ENCODE measurements at places on chromosomes 11 and 22.
A peak's percentile ranks its signal among the peaks of the same experiment; 100 is the strongest.

DNA sequence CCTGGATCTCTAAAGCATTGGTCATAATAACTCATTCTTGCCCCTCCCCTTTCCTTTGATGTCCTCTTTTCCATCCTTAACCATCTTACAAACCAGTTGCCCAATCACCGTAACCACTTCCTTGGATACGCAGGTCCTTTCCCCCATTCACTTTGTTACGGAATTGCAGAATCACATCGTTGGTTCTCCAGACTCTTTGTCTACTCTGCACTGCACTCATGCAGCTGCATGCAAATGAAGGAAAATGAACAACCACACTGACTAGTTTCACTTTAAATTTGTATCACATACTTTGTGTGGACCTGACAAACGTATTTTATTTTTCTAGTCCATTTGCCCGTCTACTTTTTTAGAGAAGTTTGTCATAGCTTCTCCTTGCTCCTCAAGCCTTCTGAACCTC, 69.9 kb downstream of the SLC5A12 start:
- peak; percentile 94 for DNase-seq

- no peak for DNase-seq
Measured at GRCh38 chr11:6627762-6628241, 8.6 kb upstream of the TPP1 start.

DNA sequence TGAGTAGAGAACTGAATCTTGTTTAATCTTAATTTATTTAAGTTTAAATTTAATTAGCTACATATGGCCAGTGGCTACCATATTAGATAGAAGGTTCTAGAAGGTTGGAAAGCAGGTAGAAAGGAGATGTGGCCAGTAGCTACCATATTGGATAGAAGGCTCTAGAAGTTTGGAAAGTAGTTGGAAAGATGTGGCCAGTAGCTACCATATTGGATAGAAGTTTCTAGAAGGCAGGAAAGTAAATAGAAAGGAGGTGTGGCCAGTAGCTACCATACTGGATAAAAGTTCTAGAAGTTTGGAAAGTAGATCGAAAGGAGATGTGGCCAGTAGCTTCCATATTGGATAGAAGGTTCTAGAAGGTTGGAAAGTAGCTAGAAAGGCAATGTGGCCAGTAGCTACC, 2.2 kb downstream of the CRYBA4 start:
- no peak for DNase-seq

DNA sequence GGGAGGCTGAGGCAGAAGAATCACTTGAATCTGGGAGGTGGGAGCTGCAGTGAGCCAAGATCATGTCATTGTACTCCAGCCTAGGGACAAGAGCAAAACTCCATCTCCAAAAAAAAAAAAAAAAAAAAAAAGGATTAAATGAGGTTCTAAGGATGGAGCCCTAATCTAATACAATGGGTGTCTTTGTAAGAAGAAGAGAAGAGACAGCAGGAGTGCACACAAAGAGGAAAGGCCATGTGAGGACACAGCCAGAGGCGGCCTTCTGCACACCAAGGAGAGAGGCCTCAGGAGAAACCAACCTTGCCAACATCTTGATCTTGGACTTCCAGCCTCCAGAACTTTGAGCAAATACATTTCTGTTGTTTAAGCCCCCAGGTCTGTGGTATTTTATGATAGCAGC, 66.6 kb upstream of the CECR2 start:
- no peak for DNase-seq

GRCh38 chr11:104366321-104366734, 202.4 kb upstream of the PDGFD start:
- no peak for DNase-seq

GRCh38 chr22:49040111-49040510, 787.6 kb downstream of the BRD1 start:
- DNase-seq = no peak

DNA sequence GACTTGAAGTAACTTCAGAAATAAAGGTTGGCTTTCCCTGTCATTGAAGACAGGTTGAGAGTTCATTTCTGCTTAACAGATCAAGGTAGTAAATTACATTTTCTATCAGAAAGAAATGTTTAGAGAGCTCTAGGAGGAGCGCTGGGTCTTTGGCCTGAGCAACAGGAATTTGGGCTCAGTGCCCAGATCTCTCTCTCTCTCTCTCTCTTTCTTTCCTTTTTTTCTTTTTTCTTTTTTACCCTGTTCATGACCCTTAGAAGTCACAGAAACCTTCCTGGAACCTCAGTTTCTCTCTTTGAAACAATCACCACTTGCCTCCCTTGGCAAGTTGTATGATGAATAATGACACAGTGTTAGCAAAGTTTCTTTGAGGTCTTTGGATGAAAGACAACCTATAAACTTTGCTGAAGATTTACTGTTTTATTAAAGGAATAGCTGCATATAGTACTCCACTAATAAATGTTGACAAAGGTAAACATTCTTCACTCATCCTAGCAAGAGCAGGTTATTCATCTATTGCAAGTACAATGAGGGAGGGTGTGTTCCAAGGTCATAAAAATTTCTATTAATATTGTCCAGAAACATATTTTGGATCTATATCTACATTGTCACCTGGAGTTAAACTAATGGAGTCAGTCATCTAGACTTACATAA, 35.5 kb upstream of the RASSF10 start:
- no peak for DNase-seq

- no peak for DNase-seq
Measured at GRCh38 chr11:74311352-74311926, at the start of gene P4HA3. Gene P4HA3 (minus strand): TSS chr11:74311640. CDS start chr11:74311611, 29 bp downstream.

- DNase-seq = peak; percentile 67
Measured at GRCh38 chr11:93279851-93280347, 50.6 kb upstream of the DEUP1 start.

GRCh38 chr11:129252621-129253020, 60.5 kb upstream of the ARHGAP32 start:
- DNase-seq = peak; percentile 100

- DNase-seq = peak; percentile 91
Measured at GRCh38 chr11:60130496-60130895, 42.0 kb downstream of the MS4A2 start.

DNA sequence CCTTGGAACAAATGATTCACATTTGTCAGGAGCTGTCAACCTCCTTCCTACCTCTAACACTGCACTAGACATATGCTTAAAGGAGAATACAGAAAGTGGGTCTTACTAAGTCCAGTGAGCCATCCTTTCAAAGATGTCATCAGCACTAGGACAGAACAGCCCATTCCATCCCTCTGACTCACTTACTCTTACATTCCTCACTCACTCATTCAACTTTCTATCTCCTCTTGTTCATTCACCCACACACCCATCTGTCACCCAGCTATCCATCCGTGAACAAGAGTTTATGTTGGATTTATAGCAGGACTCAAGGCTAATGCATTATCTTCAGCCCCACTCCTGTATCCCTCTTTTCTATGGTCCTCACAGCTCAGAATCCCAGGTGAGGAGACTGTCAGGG, 9.1 kb downstream of the INSC start:
- DNase-seq = no peak

- DNase-seq = no peak
Measured at GRCh38 chr11:834371-835316, 1.9 kb downstream of the CD151 start.

DNA sequence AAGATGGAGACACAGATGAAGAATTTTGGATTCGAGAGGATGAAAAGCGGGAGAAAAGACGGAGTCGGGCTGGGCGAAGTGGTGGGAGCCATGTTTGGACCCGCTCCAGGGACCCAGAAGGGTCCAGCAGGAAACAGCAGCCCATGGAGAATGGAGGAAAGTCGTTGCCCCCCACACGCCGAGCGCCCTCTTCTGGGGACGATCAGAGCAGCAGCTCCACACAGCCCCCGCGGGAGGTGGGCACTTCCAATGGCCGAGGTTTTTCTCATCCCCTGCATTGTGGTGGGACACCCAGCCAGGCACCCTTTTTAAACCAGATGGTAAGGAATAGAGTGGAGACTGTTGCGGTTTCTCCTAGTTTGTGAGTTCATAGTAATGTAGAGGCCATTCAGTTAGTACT, 22.8 kb upstream of the SLC25A18 start:
- no peak for DNase-seq

DNA sequence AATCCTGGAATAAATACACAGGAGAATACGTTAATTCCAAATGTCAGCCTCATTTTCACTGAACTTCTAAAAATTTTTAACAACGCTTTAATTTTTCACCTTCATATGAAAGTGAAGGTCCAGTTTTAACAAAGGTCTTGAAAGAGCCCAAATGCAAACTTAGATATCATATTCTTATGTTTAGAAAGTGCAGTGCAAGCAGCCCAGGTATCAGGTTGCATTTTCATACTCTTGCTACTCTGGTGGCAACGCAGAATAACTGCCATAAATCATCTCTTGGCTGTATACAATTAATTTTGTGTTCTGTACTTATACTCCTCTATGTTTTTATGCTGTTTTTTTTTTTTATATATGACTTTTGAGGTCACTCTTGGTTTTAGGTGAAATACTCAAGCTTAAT, 496.7 kb upstream of the ARHGAP42 start:
- peak; percentile 13 for DNase-seq

DNA sequence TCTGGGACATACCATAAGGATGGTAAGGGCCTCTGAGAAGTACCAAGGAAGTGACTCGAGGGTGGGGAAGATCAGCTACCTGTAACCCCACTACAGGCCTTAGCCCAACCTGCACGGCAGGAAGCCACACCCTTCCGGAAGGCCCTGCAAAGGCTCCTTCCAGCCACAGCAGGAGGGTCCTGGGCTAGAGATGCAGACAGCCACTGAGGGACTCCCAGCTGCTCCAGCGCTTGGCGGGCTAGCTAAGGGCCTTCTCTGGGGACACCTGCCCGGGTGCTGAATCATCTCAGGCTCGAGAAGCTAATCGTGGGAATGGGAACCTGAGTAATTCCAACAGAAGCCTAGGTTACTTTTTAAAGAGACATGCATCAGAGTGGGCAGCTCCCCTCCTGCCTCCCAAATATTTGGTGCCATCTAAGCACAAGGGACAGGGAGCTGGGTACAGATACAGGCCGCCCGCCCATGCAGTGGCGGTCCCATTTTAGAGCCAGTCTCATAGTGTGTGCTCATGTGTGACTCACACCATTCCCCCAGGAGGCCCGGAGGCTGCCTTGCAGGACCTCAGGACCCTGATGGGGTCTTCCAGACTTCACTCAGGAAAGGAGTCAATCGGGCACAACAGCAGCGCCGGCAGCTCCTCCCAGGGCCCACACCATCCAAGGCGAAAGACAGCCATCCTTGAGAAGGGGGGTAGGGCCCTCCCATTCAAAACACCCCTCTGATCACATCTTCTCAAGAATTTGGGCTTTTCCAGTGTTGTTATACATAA, 8.0 kb downstream of the MYH9 start:
- no peak for DNase-seq

DNA sequence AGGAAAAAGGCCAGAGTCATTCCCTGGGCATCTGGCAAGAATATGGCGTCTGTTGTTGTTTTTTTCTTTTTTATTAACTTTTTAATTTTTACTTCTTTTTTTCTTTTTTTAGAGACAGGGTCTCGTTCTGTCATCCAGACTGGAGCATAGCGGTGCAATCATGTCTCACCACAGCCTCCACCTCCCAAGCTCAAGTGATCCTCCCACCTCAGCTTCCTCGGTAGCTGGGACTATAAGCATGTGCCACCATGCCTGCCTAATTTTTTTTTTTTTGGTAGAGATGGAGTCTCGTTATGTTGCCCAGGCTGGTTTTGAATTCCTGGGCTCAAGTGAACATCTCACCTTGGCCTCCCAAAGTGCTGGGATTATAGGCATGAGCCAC, 54.0 kb upstream of the PRDM11 start:
- DNase-seq = no peak

DNA sequence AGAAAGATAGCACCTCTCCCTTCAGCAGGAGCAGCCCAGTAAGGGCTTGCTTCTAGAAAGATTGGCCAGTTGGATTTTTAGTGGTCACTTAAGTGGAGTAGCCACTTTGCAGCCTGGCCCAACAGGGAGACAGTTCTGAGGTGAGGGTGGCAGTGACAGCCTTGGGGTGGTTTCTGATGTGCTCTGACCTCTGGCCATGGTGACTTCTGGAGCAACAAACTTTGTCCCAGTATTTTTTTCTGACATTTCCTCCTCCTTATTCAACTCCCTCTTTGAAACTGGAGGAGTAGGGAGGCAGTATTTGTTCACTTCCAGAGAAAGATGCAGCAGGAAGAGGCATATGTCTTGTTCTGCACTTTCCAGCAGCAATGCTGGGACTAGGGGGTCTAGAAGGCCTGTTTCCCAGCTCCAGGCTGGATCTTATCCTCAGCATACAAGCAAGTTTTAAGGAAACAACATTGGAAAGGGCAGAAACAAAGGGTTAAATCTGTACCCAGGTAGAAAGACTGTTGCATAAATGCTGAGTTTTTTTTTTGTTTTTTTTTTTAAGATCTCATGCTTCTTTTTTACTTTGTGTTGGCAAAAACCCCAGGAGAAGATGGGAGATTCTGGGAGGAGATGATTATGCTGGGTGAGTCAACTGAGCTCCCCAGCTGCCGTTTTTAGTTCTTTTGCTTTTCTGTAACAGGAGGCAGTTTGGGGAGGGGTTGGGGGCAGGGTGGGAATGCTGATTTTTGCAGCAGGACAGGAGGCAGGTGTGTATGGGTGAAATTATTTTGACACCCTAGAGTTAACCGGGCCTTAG, 37.2 kb downstream of the RCOR2 start:
- no peak for DNase-seq

DNA sequence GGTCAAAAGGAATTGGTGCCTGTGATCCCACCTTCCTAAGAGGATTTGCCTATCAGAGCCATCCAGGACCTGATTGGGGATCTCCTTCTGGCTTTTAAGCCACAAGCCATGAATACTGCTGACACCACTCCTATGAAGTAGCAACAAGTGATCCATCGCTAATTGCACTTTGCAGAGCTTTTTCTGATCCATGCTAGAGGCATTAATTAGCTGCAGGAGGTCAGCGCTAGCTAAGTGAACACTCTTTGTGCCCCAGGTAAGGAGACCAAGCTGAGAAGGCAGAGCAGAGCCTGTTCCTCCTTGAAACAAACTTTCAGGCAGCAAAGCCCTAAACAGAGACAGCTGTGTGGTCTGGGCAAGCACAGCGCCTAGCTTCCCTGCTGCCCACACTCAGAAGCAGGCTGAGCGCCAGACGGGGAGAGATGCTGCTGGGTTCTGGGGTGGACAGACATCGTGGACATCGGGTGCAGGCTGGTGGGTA, 122.2 kb downstream of the ABTB2 start:
- no peak for DNase-seq

GRCh38 chr11:72497731-72498130, 63.4 kb upstream of the CLPB start:
- DNase-seq = no peak

GRCh38 chr11:70135625-70136059, 57.5 kb downstream of the ANO1 start:
- DNase-seq = no peak

- DNase-seq = no peak
Measured at GRCh38 chr11:102924851-102925380, 30.6 kb downstream of the MMP13 start.

GRCh38 chr11:43282607-43283440, 29.0 kb upstream of the API5 start:
- DNase-seq = no peak

DNA sequence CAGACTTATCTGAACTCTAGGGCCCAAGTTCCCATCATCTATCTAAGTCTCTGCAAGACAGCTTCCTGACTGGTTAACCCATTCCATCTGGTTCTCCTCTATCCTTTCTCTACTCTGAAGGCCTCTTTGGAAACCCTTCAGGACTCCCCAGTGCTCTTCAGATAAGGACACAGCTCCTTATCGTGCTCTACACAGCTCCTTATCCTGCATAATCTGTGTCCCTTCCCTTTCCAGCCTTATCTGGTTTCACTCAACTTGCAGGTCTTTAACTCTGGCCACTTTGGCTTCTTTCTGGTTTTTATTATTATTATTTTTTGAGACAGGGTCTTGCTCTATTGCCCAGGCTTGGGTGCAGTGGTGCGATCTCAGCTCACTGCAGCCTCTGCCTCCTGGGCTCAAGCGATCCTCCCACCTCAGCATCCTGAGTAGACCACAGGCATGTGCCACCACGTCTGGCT, 10.6 kb downstream of the ENDOD1 start:
- no peak for DNase-seq

Data from NCI-H526 (cell line).